ENCODE measurements at places on chromosomes 16 and 17.
A peak's percentile ranks its signal among the peaks of the same experiment; 100 is the strongest.

DNA sequence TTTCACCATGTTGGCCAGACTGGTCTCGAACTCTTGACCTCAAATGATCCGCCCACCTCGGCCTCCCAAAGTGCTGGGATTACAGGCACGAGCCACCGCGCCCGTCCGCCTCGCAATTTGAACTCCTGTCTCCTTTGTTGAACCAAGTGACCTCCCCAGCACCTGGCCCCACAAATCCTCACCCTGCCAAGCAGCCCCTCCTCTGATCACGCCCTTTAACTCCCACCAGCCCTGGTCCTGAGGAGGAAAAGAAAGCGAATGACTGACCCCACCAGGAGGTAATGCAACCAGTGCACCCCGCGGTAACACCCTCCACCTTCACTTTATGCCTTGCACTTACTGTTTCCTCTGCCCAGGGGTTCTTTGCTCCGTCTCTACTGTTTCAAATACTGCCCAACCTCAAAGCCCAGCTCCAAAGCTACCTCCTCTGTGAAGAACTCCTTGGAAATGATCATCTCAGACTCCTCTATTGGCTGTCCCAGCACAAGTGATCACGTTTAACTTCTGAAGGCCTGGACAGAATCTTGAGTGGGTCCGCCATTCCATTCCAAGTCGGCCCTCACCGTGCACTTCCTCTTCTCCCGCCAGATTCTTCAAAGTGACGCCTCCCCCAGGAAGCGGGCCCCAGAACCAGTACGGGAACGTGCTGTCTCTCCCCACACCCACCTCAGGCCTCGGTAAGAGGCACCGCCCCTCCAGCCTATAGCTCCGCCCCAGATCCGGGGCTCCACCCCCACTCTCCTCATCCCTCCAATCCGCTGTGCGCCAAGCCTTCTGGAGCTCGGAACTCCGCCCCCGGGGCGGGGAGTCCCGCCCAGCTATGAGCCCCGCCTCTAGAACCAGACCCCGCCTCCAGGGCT lies 4.4 kb downstream of the CD19 start:
- peak; percentile 96 for DNase-seq

DNA sequence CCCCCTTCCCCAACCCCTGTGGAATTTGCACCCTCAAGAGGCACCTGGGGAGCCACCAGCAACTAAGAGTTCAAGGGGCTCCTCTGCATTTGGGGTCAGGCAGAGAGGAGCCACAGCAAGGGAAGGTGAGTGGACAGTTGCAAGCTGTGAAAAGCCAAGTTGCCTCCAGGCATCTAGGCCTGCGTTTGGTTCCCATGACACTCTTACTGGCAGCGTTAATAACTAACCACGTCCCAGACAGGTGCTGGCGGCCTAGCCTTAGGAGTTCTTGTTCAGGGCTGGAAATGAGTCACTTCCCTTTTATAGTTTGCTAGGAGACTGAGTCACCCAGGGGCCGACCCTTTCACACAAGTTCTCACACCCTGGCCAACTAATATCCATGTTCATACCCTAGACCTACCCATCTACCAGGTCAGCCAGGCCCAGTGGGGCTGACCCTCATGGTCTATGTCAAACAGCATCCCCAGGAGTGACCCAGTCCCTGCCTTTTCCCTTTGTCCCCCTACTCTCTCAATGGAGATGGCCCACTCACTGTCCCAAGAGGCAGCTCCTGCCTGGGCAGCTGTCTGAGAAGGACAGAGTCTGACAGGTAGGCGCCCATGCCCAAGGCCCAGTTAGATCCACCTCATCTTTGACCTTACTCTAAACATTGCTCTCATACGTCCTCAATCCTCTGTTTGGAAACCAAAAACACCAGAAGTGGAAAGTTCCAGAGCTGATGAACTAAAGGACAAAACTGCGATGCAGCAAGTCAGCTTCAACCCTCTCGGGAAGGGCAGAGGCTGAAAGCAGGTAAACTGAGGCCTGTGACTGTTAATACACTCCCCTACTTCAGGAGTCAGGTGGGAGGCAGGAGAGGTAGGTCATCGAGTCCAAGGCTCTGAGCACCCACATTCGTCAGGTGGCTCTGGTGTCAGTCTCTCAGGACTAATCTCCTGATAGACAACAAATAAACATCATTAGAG lies 300.6 kb downstream of the SOX9 start:
- peak; percentile 57 for DNase-seq

GRCh38 chr16:4679156-4679849 lies 14.1 kb upstream of the NUDT16L1 start:
- no peak for DNase-seq

GRCh38 chr17:73498176-73498575 lies 146.1 kb downstream of the SDK2 start:
- no peak for DNase-seq

DNA sequence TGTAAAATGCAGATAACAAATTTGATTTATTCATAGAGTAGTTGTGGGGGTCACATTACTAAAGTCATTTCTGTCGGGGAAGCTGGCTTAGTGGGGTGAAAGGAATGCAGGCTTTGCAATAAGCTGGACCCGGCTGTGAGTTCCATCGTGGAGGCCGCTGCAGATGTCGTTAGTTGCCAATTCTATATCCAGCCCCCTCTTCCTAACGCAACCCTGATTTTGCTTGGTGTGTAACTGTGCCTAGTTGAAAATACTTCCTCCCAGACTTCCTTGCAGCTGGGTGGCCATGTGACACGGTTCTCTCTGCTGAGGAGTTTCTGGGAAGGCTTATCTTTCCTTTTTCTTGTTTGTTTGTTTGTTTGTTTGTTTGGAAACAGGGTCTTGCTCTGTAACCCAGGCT lies 4.5 kb downstream of the MFSD6L start:
- DNase-seq: no peak

GRCh38 chr17:56902348-56902747 lies 11.5 kb downstream of the TRIM25 start:
- DNase-seq: no peak

- no peak for DNase-seq
Measured at GRCh38 chr17:8314797-8315763, 5.0 kb downstream of the ARHGEF15 start.

GRCh38 chr16:81040131-81040530 lies 4.5 kb downstream of the ATMIN start:
- DNase-seq: no peak

- DNase-seq: no peak
Measured at GRCh38 chr17:36209575-36209974, 1.3 kb upstream of the CCL4L2 start.

GRCh38 chr17:37708616-37709212 lies 36.1 kb downstream of the HNF1B start:
- no peak for DNase-seq

Measured in activated CD8-positive, alpha-beta memory T cell treated with anti-CD3 and anti-CD28 coated beads, Interleukin-2, amount 50 U/mL, for 48 hours (primary cell).